Neural crest cell (in vitro differentiated cells): ENCODE measurements at places on chromosomes 16 and 17. TPM values are rescaled to one million over a fixed set of nuclear protein-coding genes. Genes with fewer than 3 reads are reported as not detected.

OR2C1 gene
- 0.16 TPM in 1 of 2 replicates, not detected in the other for total RNA-seq

CBX2 gene
- total RNA-seq = 95.4 and 101 TPM in 2 replicates

TRPV3 gene
- total RNA-seq = 2.1 and 2.3 TPM in 2 replicates

DCUN1D3 gene
- 13.4 and 13.5 TPM in 2 replicates for total RNA-seq

HSPB9 gene
- 0.16 and 0.40 TPM in 2 replicates for total RNA-seq

- DNase-seq = no peak
Measured at GRCh38 chr17:3573246-3574100, 15.9 kb upstream of the TRPV3 start.

GRCh38 chr16:67244387-67245185, 2.7 kb downstream of the FHOD1 start:
- no peak for DNase-seq

GRCh38 chr17:69428252-69428980, 13.9 kb downstream of the MAP2K6 start:
- DNase-seq = no peak

- no peak for DNase-seq
Measured at GRCh38 chr16:81524382-81524781, 79.8 kb downstream of the CMIP start.

DNA sequence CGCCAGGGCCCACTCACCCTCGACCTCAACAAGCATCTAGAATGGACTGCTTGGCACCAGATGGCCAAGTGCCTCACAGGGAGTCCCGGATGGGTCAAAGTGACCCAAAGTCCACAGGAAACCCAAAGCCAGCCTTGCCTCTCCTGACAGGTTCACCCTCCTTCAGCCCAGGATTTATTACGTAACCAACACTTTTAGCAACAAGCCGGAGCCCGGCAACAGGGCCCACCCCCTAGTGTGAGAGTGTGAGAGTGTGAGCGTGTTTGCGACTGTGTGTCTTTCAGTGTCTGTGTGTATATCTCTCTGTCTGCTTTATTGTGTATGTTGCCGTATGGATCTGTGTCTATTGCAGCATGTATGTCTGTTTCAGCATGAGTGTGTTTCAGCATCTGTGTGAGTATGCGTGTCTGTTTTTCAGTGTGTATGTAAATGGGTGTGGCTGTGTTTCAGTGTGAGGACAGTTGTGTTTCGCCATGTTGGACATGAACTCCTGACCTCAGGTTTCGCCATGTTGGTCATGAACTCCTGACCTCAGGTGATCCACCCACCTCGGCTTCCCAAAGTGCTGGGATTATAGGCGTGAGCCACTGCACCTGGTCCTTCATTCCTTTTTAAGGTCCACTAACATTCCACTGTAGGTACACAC, 13.7 kb upstream of the PEMT start:
- DNase-seq = no peak

- no peak for DNase-seq
Measured at GRCh38 chr16:56226845-56227525, 35.7 kb downstream of the GNAO1 start.

DNA sequence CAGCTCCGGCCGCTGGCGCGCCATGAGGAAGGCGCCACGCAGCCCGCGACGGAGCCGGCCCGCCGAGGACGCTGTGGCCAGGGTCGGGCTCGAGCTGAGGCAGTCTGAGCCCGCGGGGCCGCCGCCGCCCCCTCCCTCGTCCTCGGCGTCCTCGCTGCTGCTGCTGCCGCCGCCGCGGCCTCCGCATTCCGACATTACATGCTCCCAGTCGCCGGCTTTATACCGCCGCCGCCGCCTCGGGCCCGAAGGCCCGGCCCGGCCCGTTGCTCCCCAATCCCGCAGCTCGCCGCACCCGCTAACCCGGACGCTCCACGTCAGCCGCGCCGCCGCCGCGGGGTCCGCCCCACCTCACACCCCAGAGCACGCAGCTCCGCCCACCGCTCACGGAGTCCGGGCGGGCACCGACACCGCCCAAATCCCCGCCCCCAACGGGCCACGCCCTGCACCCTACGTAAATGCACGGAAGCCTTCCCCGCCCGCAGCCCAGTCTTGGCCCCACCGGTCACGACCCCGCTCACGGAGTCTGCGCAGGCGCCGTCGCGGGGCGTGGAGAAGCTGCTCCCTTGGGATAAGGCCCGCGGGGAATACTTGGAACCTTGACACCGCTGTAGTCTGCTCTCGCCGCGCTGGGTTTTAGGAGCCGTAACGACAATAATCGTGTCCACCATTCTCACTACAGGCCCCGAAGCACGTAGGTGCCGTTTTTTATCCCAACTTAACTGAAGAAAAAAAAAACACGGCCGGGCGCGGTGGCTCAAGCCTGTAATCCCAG, at the start of gene TXNDC11:
Gene TXNDC11, minus strand, starts transcription at position 322 of the 772 bp plus-strand sequence. Its CDS starts 127 bp downstream, at position 195.
- peak; percentile 99 for DNase-seq

DNA sequence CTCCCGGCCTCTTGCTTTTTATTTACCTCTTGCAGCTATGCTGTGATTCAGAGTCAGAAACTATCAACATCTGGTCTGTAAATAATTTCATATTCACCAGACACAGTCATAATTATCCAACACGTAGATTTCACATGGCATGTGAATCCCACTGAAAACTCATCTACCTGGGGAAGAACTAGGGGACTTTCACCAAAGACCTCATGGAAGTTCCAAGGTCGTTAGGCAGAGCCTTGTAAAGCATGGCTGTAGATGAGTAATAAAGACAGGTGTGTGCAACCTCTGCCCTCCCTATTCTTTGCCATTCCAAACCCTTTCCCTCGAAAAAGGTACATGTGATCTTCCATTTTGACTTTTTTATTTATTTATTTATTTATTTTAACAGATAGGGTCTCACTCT, 1.9 kb upstream of the CHST5 start:
- no peak for DNase-seq

GRCh38 chr17:49132699-49133364, at the start of gene B4GALNT2:
Gene B4GALNT2, plus strand, starts transcription at chr17:49132769. Its CDS starts 24 bp downstream, at chr17:49132793.
- DNase-seq = peak; percentile 9

GRCh38 chr16:14097182-14097959, 26.3 kb downstream of the MRTFB start:
- no peak for DNase-seq

DNA sequence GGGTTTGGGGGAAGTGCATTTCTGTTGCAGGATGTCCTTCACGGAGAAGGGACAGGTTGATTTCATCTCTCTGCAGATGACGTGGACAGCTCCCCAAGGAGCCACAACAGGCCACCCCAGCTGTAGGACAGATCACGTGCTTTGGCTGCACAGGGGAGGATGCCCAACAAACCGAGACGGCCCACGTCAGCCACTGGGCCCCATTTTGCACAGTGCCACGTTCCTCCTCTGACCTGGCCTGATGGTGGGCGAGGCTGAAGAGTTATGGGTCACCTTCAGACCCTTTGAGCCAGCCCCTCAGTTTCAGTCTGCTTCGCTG, 9.0 kb upstream of the RHBDL3 start:
- DNase-seq = no peak

DNA sequence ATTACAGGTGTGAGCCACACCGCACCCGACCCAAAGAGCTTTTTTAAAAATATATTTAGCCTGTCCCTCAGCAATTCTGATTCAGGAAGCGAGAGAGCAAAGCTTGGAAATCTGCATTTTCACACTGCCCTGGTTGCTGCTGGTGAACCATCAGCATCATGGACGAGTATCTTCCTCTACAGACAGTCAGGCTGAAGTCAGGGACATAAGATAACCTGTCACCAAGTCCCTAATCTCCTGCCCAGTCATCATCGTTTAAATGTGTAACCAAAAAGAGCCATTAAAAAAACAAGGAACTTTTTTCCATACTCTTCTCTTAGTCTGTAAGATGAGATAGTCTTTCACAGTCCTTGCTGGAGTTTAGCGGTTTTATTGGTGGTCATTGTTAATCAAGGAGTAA, 6.7 kb downstream of the PMM2 start:
- DNase-seq = no peak

DNA sequence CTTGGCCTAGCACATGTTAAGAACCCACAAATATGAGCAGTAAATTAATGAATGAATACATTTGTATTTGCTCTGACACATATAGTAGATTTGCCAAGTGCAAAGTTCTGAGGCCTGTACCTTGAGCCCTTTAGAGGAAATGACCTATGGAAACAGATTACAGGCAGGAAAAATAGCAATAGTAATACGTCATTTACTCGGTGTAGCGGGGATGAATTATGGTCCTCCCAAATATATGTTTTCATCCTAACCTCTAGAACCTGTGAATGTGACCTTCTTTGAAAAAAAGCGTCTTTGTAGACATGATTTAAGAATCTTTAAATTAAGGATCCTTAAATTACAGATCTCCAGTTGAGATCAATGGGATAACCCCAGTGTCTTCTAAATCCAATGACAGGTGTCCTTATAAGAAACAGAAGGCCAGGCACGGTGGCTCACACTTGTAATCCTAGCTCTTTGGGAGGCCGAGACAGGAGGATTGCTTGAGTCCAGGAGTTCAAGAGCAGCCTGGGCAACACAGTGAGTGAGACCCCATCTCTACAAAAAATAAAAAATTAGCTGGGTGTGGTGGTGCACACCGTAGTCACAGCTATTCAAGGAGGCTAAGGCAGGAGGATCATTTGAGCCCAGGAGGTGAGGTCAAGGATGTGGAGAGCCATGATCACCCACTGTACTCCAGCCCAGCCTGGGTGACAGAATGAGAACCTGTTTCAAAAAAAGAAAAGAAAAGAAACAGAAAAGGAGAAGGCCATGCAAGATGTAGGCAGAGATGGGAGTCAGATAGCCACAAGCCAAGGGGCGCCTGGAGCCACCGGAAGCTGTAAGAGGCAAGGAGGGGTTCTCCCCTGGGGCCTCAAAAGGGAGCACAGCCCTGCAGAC, 5.1 kb upstream of the ITPRIPL2 start:
- no peak for DNase-seq
